ENCODE measurements at places on chromosomes 11 and 22.
A peak's percentile ranks its signal among the peaks of the same experiment; 100 is the strongest.

- no peak for DNase-seq
Measured at GRCh38 chr11:74820763-74821162, 72.1 kb downstream of the RNF169 start.

- no peak for DNase-seq
Measured at GRCh38 chr11:8756201-8756600, 73.6 kb downstream of the RPL27A start.

DNA sequence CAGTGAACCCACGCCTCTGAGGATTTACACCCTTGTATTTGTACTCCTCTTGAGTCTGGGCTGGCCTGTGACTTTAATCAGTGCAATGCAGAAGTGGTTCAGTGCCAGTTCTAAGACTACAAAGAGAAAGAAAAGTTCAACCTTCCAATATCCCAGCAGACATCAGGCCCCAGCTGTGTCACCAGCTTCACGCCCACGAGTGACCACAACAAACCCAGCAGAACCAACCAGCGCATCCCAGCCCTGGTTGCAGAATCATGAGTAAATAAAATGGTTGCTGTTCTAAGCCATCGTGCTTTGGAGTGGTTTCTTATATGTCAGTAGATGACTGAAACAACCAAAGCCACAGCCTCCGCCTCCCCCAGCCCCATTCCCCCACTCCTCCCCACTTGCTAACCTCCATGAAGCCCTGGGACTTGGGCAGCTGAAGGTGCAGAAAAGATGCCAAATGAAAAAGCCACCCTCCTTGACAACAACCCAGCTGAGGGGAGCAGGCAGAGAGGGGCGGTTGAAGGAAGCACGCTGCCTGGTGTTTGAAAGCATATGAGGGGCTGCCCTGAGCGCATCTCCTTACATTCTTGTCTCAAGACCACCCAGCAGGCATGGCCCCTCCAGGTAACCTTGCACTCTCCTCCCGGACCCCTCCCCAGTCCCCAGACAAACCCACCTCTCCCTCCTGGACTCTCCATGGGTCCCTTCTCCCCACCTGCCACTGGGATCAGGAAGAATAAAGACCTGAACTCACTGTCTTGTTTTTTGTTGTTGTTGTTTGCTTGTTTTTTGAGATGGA, 20.9 kb downstream of the TSKU start:
- peak; percentile 16 for DNase-seq

DNA sequence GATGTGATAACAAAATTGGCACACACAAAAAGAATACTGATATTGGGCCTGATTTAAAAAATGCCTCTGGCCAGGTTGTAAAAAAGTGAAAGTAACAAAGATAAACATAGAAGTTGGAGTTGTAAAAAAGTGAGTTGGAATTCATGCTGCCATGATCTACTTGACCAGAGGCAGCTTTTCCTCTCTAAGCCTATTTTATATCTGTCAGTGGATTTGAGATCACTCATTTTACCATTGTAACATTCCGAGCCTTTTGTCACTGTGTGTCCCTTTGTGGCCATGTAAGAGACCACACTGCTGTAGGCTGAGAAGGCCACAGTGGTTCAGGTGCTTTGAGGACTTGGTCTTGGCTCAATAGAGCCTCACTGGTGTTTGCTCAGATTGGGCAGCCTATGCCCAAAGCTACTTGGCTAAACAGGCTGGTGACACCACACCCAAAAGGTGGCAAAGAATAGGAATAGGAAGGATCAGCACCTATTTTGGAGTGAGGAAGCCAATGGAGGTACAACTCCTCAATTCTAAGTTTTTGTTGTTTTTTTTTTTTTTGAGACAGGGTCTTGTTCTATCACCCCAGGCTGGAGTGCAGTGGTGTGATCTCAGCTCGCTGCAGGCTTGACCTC, 7.1 kb downstream of the FEN1 start:
- DNase-seq: no peak

DNA sequence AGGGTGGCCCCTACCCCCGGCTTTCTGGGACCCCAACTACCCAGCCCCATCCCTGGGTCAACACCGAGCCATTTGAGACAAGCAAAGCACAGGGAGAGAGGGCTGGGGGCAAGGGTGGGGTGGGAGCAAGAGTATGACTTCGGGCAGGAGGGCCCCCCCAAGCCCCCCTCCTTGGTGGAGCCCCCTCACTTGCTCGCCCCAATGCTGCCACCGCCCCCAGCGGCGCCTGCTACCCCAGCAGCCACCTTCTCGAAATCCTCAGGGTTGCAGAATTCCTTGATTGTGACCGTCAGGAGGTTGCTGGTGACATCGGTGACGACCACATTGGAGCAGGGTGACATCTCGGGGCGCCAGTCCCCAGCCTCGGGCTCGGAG, 6.0 kb downstream of the CBX6 start:
- DNase-seq: no peak

- DNase-seq: no peak
Measured at GRCh38 chr11:64624883-64625481, 34.0 kb downstream of the SLC22A12 start.

GRCh38 chr11:35116245-35116644, 22.7 kb upstream of the CD44 start:
- no peak for DNase-seq

DNA sequence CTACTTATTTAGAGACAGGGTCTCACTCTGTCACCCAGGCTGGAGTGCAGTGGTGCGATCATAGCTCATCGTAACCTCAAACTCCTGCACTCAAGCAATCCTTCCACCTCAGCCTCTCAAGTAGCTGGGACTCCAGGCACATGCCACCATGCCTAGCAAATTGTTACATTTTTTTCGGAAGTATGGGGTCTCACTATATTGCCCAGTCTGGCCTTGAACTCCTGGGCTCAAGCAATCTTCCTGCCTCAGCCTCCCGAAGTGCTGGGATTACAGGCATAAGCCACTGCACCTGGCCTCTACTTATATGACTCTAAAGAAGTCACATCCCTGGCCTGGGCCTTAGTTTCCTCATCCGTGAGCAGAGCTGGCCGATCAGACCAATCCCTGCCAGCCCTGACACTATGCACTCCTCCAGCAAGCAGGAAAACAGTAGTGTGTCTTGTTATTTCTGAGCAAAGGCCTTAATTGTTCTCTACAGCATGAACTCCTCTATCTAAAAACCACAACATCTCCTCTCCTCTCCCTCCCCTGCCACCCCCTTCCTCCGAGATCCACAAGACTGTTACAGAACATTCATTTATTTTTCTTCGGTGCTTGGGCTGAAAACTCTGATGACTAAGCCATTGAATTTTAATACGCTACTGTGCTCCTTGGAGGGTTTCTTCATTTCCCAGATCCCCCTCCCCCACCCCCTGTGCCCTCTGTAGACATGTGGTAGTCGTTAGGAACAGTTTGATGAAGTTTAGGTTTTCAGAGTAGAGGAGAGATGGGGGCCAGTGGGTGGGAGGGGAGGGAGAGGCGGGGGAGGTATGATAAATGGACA, 91.5 kb downstream of the ABTB2 start:
- DNase-seq: no peak

- DNase-seq: no peak
Measured at GRCh38 chr22:27210111-27210730, 552.8 kb downstream of the MIAT start.

GRCh38 chr11:65777241-65777640, 3.5 kb downstream of the AP5B1 start:
- DNase-seq: no peak

GRCh38 chr11:97990162-97990920, 1030.4 kb upstream of the CNTN5 start:
- DNase-seq: no peak

GRCh38 chr22:35752863-35753189, 35.2 kb downstream of the APOL5 start:
- no peak for DNase-seq

DNA sequence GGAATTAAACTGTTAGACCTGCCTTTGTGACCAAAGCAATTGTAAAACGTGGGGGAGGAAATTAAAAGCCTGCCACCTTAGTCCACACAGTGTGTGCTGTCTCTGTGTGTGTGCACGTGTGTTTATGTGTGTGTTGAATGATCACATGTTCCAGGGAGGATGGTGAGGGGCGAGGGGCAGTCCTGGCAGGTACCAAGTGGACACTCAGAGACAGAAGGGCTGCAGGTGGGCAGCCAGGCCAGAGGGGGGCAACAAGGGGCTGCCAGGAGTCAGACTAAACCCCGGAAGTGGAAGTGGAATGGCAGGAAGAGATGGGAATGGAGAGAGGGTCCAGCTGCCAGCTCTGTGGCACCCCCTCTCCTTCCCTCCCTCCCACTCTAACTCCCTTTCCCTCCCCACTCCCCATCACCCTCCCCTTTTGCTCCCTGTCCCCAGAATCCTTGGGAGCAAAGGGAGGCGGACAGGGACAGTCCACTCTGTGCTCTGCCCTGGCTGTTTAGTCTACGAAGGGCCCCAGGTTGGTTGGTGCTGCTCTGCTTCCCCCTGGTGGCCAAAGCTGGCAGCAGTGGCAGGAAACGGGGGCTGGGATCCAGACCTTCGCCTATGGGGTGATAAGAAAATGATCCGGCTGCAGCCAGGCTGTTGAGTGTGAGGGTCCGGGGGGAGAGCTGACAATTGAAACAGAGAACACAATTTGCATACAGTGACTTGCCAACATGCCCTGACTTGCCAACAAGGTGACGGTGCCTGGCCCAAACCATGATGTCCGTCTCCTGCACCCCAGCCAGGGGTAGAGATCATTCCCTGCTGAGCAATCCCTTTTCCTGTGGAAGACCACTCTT, 24.4 kb downstream of the P2RY2 start:
- DNase-seq: peak; percentile 53

GRCh38 chr22:49662681-49663080, 165.0 kb downstream of the BRD1 start:
- no peak for DNase-seq

DNA sequence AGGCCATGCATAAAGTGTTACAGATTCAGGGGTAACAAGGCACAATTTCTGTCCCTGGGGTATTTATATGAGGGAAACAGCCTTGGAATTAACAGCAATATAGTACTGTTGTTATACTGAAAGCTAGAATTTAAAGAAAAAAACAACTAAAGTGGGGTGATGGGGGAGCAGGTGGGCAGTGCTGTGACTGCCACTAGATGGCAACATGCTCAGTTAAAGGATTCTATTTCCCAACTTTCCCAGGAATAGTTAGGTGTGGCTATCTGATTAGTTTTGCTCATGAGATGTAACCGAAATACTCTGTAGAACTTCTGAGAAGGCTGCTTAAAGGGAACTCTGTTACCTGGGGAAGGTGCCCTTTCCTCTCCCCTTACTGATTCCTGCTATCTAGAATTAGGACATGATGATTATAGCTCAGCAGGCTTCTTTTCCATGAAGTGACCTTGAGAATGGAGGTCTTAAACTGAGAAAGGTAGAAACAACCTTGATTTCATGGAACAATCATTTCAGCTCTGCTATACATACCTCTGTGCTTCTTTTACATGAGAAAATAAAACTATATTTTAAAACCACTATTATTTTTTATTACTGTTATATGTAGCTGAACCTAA, 102.6 kb downstream of the RELT start:
- DNase-seq: no peak

GRCh38 chr11:77071077-77071476, 4.3 kb downstream of the CAPN5 start:
- DNase-seq: no peak

- DNase-seq: no peak
Measured at GRCh38 chr22:23856721-23857605, 712 bp upstream of the SLC2A11 start.

- DNase-seq: no peak
Measured at GRCh38 chr11:2833716-2834502, 51.7 kb downstream of the CDKN1C start.

GRCh38 chr11:72781313-72782080, 12.3 kb downstream of the STARD10 start:
- peak; percentile 74 for DNase-seq

DNA sequence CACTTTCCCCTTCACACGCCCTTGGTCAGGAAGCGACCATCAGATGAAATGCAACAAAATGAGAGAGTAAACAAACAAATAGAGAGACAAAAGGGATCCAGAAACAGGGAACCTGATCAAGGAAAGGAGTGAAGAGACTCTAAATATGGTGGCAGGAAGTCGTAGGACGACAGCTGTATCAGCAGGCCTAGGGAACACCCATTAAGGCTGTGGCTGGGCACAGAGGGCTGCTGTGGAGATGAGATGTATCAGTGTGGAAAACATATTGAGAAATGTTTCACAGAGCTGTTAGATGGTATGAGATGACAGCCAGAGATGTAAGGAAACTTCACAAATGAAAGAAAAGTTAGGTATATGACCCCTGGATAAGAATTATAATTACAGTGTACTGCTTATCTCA, 155.8 kb upstream of the MTMR2 start:
- no peak for DNase-seq

- no peak for DNase-seq
Measured at GRCh38 chr22:48577014-48577690, 1250.5 kb downstream of the BRD1 start.

- no peak for DNase-seq
Measured at GRCh38 chr11:65060913-65061408, 2.6 kb upstream of the NAALADL1 start.

DNA sequence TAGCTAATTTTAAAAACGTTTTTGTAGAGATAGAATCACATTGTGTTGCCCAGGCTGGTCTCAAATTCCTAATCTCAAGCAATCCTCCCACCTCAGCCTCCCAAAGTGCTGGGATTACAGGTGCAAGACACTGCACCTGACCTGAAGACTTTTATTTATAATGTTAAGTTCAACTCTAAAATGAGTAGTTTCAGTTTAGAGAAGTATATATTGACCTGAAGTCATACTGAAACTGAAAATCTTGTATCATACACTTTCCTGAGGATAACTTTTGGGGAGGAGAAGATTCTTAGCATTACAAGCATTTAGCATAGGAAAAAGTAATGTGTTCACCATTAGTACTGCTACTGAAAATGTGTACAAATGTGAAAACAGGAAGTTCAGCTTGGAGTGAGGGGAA, 249.3 kb downstream of the CASP12 start:
- DNase-seq: no peak

DNA sequence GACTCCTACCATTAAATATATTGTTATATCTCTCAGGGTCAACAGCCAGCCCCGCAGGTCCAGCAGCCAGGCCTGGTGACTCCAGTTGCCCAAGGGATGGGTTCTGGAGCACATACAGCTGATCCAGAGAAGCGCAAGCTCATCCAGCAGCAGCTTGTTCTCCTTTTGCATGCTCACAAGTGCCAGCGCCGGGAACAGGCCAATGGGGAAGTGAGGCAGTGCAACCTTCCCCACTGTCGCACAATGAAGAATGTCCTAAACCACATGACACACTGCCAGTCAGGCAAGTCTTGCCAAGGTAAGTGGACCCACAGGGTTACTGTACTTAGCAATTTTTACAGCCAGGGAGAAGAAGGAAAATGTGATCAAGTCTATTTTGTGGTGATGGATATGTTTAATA, 35.1 kb downstream of the EP300 start:
- no peak for DNase-seq

GRCh38 chr22:46119093-46119728, 31.1 kb upstream of the PPARA start:
- no peak for DNase-seq

GRCh38 chr11:133227632-133228111, 304.6 kb downstream of the OPCML start:
- DNase-seq: no peak

Measured in CD4-positive, alpha-beta T cell treated with Interleukin-12 subunit alpha and Interleukin-12 subunit beta, for 1 hour (primary cell).